ENCODE measurements at places on chromosomes 2 and 18.
A peak's percentile ranks its signal among the peaks of the same experiment; 100 is the strongest.

GRCh38 chr2:132963161-132963560 lies 293.2 kb upstream of the LYPD1 start:
- no peak for DNase-seq

GRCh38 chr2:43776324-43776723 lies 2.5 kb downstream of the DYNC2LI1 start:
- DNase-seq, result no peak

GRCh38 chr2:216519154-216519762 lies 20.6 kb downstream of the RPL37A start:
- peak; percentile 84 for DNase-seq

GRCh38 chr2:239684271-239684810 lies 283.5 kb upstream of the HDAC4 start:
- no peak for DNase-seq

DNA sequence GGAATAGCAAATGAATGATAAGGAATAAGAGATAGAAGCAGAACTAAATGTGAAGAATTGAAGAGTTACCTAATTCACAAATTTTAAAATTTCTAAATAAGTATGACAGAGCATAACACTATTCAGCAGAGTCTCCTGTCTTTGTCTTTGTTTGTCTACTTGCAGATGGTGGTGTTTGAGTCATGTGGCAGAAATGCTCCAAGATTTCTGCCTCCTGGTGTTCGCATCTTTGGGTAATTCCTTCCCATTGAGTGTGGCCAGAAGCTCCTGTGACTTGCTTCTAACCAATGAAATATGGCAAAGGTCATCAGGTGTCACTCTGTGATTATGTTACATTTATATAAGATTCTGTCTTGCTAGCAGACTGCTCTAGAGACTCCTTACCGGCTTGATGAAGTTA lies 45.6 kb upstream of the GALNT3 start:
- DNase-seq, result no peak

DNA sequence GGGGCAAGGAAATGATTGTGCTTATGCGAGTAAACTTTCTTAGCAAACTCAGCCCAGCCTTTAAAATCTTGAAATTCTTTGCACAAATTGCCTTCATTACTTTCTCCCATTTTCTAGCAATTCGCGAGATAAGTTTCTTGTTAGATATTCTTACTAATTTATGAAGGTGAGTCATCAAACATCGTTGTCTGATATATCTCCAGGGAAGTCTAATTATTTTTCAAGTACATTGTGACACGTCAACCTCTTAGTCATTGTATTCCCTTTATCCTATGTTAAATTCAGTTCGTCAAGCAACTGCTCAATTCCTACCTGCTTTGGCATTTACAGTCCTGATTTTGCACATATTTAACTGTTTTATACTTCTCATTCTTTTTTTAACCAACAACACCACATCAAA lies 854.5 kb upstream of the CRIM1 start:
- DNase-seq, result no peak

DNA sequence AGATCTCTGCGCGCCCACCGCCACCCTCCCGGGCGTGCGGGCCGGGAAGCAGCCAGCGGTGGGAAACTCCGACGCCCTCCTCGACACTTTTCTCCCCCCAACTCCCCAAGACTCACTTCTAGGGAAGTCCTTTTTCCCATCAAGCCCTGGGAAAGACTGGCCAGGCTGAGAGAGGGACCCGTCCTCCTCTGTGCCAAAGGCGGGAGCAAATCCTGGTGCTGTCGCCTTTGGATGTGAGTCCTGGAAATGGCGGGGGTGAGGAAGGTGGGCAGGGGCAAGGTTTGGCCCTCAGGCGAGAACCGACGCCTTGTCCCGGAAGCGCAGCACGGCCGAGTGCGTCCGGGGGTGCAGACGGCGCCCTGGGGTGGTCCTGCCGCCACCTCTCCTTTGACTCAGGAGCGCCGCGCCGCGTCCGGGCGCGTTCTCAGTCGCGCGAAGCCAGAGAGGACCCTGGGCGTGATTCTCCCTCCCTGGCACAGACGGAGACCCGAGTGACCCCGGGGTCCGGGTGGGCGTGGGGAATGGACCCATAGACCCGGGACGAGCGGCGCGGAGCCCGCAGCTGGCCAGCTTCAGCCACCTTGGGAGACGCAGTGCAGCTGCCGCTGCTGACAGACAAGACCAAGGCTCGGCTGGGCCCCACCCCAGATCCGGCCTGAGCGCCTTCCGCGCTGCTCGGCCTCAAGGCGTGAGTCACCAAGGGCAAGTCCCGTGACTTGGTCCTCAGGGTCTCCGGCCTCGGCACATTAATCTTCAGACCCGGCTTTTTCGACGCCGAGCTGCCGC lies 3.5 kb upstream of the LBX2 start:
- peak; percentile 84 for DNase-seq
